Inflammatory macrophage treated with lipopolysaccharide for 4 hours (primary cell): ENCODE measurements at places on chromosomes 12 and 14.
A peak's percentile ranks its signal among the peaks of the same experiment; 100 is the strongest.

- DNase-seq: no peak
These were observed 30.0 kb downstream of the RASSF8 start for GRCh38 chr12:25988505-25988904.

- no peak for DNase-seq
These were observed 2.5 kb upstream of the CHPT1 start for GRCh38 chr12:101694986-101695385.

GRCh38 chr12:60279221-60279620, 683.4 kb downstream of the SLC16A7 start:
- no peak for DNase-seq

DNA sequence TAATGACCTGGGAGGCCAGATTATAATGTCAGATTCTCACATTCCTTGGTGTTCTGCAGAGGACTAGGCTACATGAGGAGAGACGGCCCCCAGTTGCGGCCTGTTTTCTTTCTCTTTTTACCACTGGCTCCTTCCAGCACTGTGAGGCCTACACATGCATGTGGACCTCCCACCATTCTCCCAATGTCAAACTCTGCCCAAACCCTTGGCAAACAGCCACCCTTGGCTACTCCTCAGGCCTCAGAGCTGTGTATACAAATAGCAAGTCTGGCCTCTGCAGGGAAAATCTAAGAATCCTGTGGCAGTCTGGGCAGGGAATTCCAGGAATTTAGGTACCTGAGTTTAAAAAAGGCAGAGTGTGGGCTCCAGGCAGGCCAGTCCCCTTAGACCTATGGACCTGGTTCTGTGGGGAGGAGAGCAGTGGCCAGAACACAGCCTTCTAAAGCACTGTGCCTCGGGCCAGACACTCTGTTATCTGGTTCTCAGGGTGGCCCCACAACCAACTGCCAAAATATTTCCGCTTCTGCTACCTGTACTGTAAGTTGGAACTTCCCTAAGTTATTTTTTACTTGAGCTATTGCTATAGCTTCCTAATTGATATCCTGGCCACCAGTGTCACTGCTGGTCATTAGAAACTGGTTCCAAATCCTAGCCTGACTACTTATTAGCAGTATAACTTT, 19.9 kb upstream of the NEDD1 start:
- DNase-seq: no peak

DNA sequence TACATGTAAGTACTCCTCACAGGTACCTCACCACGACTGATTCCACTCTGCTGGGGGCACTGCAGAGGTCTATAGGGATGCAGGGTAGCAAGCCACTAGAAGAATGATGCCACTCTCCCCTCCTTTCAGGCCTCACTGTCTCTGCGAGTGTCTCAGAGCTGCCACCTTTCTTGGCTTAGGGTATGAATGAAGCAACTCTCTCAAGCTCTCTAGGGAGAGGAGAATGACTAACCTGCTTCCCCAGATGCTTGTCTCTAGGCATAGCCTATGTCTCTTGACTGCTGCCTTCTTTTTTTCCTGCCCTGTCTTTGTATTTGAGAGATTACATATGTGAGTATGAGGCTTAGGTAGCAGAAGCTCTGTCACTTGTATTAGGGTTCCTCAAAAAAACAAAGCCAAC, 566.5 kb upstream of the ATP2B1 start:
- no peak for DNase-seq

- no peak for DNase-seq
These were observed 47.1 kb upstream of the ANKS1B start for GRCh38 chr12:100031836-100032235.

GRCh38 chr14:25484235-25484634, 434.3 kb upstream of the STXBP6 start:
- no peak for DNase-seq

DNA sequence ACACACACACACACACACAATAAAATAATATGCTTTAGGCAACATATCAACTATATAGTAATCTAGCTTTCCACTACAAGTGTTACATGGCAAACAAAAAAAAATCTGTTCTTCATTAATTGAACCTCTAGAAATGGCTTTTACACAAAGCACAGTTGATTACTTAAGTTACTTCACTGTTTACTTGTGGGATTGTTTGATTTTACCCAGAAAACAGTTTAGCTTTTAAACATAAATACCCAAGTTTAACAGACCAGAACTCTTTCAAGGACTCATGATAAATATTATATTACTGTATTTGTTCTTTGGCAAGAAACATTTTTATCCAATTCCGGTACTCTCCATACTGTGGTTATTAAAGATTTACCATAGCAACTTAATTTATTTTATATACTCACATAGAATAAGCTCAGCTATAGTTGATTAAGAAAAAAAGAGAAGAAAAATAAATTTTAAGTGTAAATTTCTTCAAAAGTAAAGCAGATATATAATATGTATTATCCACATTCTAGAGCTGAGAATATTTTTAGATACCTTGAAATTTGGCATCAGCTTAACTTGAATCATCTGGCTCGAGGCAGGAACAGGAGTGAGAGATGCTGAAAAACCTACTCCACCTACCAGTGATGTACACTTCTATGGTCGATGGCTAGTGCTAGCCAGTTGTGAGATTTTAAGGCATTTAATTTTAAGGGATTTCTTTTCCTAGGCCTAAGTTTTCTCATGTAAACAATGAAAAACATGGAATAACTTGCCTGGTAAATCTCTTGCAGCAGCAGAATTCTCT, 126.0 kb downstream of the BTG1 start:
- no peak for DNase-seq

DNA sequence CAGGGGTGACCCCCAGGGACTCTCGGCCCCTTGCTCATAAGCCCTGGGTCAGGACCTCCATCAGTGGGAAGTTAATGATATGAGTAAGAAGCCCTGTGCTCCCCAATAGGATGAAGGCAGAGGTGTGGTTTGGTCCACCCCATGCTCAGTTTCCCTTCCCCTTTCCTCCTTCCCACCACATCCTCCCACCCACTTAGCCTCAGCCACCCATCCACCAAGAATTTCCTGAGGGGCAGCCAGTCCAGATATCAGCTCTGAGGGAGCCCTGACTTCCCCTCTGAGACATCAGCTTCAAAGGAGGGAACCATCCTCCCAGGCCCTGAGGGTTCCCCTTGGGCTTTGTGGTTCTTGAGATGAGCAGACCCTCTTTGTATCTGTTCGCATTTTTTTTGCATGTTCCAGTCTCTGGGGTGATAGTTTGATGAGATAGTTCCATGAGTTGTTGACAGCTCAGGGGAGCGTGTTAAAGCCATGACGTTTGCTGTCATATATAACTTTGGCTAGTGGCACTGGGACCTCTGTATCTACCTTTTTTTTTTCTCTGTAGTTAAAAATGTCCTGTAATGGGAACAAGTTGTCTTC, 71.2 kb downstream of the LGMN start:
- DNase-seq: peak; percentile 91

DNA sequence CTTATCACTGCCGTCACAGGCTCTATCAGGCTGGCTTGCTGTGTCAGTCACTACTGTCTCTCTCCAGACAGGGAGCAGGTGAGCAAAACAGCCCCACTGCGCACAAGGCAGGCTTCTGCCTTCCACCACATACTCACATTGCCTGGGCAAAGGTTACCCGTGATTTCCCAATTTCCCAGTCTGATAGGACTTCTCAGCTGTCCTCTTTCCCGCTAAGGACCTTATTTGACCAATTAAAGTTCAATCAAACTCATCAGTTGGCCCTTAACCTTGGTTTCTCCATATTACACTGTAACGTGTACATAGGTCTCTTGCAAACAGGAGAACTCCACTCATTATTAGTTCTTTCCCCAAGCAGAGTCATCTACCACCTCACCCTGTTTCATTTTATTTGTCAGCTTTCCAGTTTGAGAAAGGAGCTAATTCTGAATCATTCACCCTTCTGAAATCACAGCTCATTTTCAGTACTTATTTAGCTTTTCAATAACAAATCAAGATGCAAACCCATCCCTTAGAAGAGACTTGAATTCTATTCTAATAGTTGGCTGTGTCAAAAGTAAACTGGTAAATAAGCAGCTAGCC, 170.8 kb downstream of the ESR2 start:
- DNase-seq: no peak

- no peak for DNase-seq
These were observed 236.7 kb downstream of the FBXL14 start for GRCh38 chr12:1357711-1358110.

DNA sequence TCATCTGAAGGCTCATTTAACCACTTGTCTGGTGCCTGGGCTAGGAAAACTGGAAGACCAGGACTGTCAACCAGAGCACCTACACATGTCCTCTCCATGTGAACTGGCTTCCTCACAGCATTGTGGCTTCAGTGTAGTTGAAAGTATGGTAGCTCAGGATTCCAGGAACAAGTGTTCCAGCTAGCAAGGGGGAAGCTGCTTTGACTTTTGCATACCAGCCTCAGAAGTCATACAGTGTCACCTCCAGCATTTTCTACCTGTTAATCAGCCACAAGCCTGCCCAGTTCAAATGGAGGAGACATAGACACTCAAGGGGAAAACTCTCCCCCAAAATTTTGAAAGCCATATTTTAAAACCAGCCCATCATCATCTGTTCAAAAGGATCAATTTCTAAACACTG, 212.8 kb upstream of the CAND1 start:
- DNase-seq: no peak

- DNase-seq: no peak
These were observed 24.4 kb upstream of the BDKRB2 start for GRCh38 chr14:96180043-96180874.

DNA sequence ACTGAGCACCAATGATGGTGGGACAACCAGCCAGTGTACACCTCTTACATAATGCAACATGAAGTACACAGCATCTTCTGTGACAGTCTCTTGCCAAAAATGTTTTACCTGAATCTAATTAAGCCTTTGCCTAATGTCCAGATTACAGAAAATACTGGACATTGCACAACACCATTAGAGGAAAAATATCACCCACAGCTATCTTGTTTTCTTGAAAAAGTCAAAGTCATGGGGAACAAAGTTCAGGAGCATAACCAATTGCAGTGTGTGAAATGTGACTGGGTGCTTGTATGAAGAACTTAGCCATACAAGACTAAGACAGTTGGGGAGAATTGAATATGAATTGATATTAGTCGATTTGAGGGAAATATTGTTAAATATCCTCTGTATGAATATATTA, 12.1 kb upstream of the ANO6 start:
- no peak for DNase-seq

DNA sequence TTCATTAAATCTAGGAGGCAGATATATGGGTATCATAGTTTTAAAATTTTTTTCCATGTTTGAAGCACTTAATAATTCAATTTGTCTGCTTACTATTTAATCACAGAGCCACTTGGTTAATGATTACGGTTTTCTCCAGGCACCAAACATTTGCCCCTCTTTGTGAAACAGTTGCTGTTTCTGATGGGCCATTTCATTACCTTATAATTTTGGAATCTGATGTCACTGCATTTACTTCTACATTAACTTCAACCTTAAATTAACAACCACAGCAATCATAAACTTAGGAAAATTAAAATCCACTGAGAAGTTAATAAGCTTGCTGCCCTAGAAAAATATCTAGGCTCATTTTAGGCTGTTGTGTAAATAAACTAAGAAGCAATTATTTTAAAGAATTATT, 17.0 kb downstream of the TMCC3 start:
- no peak for DNase-seq

DNA sequence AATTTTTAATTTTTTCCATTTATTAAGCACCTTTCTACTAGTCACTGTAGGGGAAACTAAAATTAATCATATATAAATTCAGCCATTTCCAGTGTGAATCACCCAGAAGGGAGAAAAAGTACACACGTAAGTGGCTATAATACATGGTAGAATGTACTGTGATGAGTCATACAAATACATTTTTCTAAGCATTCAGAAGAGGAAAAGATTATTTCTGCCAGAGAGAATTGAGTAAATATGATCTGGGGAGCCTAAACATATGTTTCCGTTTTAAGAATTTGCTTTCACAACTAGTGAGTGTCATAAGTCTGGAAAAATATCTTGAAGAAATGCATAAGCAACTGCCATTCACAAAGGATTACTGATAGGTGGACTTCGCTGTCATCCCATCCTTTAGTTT, 102.8 kb downstream of the TGFB3 start:
- DNase-seq: peak; percentile 65

GRCh38 chr12:46073321-46073720, 82.9 kb upstream of the SCAF11 start:
- DNase-seq: no peak

GRCh38 chr14:89425931-89426330, 8.9 kb upstream of the FOXN3 start:
- DNase-seq: no peak

DNA sequence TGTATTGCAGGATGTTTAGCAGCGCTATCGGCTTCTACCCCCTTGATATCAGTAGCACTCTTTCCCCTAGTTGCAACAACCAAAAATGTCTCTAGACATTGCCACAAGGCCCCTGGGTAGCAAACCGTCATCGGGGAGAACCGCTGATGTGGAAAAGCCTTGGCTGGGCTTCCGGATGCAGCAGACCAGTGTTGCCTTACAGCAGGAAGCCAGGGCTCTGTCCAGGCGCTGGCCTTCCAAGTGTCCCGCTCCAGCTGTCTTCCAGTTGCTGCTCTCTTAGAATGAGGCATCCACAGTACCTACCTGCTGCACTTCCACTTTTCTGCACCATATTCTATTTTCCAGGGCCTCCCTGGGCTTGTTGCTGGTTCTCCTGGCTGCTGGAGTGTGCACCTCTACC, 22.6 kb upstream of the SLC10A1 start:
- no peak for DNase-seq

DNA sequence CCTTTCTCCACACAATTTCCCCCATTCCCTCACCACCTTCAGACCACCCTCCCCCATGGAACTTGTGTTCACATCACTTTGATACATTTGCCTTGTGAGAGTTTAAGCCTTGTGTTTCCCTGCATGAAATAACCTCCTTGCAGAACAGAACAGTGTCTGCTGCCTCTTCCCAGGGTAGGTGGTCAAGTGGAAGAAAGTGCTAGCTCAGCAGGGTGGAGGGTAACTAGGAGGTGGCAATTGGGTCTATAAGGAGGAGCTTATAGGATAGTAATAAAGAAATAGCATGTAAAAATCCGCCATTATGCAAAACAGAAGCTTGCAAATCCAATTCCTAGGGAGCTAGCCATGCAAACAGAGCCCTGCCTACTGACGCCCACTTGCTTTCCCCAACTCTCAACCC, 13.9 kb upstream of the KRT8 start:
- no peak for DNase-seq

DNA sequence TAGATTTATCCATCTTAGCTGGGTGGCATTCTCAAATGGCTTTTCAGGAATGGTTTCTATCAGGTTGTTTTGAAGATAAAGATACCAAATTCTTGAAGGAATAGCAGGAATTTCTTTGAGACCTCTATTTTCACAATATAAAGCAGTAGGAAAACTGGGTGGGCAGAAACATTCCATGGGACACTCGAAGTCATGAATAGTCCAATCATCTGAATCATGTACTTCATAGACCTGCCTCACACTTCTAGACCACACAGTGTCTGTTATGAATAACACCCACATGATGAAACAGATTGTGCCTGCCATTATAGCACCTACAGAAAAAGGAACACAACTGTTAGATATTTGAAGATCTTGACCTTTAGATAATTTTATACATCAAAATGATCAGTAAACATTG, 1.8 kb downstream of the KERA start:
- no peak for DNase-seq
